ENCODE measurements at places on chromosomes 16 and 17.

GRCh38 chr17:13153036-13153435, 135.2 kb upstream of the ELAC2 start:
- DNase-seq, result peak; percentile 37

GRCh38 chr16:1144476-1145382, 8.2 kb upstream of the CACNA1H start:
- no peak for DNase-seq

DNA sequence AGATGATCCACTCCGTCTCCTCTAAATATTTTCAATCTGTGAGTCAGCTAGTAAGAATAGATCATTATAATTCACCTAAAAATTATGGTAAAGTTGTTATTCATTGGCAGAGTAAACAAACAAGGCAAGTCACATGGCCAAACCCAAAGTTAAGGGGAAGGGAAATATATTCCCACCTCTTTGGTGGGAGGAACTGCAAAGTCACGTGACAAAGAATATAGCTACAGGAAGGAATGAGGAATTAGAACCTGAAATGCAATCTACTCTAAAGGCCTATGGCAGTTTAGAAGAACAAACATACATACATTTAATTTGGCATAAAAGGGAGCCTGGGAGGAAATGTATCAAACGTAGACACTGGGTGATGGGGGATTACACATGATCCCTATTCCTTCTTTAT, 48.9 kb downstream of the NOG start:
- DNase-seq, result no peak

DNA sequence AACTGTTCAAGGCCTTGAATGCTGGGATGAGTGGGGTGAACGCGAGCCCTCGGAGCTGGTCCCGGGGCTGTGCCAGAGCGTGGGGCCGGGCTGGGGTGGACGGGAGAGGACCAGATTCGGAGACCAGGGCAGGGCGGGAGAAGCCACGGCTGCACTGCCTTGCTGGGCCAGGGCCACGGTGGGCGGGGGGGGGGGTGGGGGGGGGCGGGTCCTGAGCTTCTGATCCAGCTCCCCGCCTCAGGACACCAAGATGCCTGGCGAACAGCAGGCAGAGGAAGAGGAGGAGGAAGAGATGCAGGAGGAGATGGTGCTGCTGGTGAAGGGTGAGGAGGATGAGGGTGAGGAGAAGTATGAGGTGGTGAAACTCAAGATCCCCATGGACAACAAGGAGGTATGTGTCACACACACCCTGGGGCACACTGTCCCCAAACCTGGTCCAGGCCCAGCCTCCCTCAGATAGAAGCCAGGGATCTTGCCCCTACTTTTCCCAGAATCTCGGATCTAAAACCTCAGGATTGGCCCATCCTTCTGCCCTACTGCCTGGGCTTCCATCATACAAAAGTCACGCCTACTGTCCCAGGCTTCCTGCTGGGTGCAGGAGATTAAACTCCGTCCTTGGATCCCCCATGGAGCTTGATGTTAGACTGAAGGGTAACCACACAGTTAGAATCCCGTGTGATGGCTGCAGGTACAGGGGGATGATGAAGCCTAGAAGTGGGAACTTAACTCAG, 563 bp downstream of the ZNF771 start:
- peak; percentile 45 for DNase-seq

DNA sequence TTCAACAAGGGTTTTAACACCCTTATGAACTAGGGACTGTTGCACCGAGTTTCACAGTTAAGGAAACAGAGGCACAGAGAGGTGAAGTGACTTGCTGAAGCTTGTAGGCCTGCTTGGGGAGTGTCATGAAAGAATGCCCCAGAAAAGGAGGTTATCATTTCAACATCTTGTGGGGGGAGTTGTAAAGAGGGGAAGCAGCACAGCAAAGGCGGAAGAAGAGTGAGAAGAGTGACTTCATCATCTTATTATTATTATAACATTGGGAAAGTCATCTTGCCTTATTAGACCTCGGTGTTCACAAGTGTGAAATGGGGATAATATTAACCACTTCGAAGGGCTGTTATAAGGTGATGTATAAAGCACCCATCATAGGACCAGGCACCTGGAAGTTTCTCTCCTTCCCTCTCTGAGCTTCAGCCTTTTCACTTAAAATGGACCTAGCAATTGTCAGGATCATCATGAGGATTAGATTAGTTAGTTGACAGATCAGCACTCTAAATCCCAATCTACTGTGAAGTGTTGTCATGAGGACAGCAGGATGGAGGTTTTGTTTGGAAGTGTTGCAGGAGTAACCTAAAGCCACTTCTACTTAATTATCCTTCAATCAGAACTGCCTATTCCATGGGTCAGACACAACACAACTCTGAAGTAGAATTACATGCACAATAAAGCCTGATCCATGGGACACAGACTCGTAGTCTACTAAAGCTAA, 2.3 kb downstream of the CCL4 start:
- DNase-seq, result no peak

GRCh38 chr16:35295856-35296255, 1836.4 kb downstream of the TP53TG3F start:
- DNase-seq, result no peak

GRCh38 chr16:27316038-27316680, 2.4 kb downstream of the IL4R start:
- DNase-seq, result no peak
